HT-29 (cell line): ENCODE measurements at places on chromosomes 16 and 17. TPM values are rescaled to one million over a fixed set of nuclear protein-coding genes. Genes with fewer than 3 reads are reported as not detected.

Gene UMOD
- not detected in 2 replicates for total RNA-seq

DNA sequence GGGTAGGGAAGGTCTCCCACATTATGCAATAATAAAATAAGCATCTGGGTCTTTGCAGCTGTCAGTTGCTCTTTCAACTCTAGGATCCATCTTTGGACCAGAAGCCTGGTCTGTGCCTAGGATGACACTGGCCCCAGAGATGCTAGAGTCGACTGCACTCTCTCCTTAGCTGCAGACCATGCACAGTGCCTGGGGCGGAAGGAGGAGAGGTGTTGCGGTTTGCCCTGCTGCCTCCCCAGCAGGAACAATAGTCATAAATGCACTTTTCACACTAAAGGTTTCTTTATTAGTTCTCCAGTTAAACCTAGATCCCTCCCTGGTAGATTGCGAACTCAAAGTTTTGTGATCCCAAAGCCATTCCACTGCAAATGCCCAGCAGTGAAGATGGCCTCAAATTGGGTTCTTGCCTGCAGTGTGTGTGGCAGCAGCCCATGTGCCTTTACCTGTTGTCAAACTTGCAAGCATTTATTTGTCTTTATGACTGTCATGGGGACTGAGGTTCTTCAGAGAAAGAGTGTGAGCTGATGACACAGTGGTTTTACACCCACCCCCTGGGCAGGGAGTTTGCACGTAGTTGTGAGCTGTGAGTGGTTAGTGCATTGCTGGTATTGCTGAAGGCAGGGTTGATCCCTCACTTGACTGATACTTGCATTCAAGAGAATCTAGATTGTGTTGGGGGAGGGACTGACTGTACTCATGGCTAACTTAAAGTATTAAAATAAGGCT lies 10.3 kb downstream of the ATXN1L start:
- no peak for DNase-seq

GRCh38 chr17:32536736-32537643 lies 50.2 kb downstream of the CDK5R1 start:
- peak; percentile 21 for DNase-seq

- DNase-seq: no peak
These were observed 87.0 kb downstream of the GNAO1 start for GRCh38 chr16:56278196-56278855.
